Globus pallidus (tissue), 1 donor: ENCODE measurements at places on chromosomes 12 and 14.

DNA sequence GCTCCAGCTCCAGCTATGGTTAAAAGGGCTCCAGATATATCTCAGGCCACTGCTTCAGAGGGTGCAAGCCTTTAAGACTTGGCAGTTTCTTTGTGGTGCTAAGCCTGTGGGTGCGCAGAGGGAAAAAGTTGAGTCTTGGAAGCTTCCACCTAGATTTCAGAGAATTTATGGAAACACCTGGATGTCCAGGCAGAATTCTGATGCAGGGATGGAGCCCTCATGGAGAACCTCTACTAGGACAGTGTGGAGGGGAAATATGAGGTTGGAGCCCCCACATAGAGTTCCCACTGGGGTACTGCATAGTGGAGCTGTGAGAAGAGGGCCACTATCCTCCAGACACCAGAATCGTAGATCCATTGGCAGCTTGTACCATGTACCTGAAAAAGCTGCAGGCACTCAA lies 69.9 kb downstream of the SDR9C7 start:
- DNase-seq: no peak

DNA sequence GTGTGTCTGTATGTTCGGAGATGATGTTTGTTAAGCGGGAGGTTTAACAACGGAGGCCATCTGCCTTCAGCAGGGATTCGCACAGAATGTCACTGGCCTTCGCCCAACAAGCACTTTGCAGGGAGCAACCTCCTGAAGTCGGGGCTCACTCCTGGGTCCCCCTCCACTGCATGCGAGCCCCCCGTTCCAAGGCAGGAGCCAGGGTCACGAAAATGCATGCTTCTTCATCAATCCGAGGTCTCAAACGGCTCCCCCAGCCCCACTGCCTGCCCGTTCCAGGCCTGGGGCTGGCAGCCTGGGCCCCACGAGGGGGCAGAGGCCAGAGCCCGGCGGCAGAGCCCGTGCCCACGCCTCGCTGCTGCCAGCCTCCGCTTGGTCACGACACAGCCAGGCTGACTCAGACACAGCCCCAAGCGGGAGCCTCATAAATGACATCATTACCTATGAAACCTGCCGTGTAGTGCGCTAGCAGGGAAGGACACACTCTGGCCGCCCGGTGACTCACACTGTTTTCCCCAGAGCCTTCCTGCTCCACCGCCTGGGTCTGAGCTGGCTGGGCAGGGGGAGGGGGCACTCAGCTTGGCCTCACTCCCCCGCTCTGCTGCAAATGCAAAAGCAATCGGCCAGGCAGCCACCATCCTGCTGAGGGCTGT lies 169.5 kb upstream of the RTL1 start:
- DNase-seq: no peak

- peak; percentile 50 for DNase-seq
Measured at GRCh38 chr12:92208613-92209121, 63.0 kb upstream of the BTG1 start.

GRCh38 chr12:99529966-99530365 lies 117.6 kb upstream of the GARIN6 start:
- DNase-seq: no peak

GRCh38 chr14:68786491-68787091 lies 6.3 kb downstream of the ZFP36L1 start:
- peak; percentile 35 for DNase-seq

DNA sequence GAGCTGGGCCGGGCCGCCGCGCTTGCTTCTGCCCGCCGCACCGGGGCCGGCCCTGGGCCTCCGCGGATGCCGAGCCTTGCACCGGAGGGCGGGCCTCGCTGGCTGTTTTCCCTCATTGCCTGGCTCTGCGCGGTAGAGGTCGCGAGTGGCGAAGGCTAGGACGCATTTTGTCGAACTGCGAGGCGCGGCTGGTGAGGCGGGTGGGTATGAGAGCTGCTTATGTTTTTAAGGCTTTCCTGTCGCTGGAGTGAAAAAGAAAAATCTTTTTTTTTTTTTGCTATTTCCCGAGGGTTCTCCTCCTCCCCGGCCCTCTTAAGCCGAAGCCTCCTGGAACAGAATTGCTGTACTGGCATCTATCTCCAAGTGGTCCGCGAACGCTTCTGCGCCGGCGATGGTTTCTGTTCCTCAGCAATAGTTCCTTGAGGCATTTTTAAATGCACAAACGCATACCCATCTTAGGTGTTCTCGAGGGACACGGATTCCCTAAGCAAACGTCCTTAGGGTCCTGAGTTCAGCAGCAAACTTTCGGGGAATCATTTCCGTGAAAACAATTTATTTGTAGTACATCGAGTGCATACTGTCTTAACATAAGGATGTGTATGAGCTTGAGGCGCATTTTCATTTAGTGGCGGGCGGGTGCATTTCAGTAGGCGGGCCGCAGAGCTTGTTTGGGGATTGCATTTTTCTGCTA lies 631 bp downstream of the RESF1 start:
- DNase-seq: peak; percentile 70

DNA sequence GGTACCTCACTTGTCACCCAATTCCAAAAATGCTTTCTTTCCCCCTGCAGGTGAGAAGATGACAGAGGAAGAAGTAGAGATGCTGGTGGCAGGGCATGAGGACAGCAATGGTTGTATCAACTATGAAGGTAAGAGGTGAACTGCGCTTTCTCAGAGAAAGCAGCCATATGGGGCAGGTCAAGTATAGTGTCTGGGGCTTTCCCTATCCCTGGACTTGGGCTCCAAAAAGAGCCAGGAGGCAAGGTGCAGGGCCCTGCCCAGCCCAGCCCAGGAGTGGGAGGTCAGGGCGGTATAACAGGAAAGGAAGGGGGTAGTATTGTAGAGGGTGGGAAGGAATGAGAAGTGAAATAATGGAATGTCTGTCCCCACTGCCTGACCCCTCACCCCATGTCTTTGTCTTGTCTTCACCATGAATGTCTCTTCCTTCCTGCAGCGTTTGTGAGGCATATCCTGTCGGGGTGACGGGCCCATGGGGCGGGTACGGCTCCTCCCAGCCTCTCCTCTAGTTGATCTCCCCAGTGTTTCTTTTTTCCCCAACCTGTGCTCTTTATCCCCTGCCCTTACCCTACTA lies 2.1 kb downstream of the MYL6 start:
- DNase-seq: no peak

GRCh38 chr14:40354754-40355153 lies 922.5 kb upstream of the FBXO33 start:
- DNase-seq: no peak

- no peak for DNase-seq
Measured at GRCh38 chr12:76491292-76491691, 68.3 kb downstream of the OSBPL8 start.

GRCh38 chr14:40989260-40989659 lies 617.4 kb upstream of the LRFN5 start:
- no peak for DNase-seq

- DNase-seq: no peak
Measured at GRCh38 chr14:100523131-100523842, 63.9 kb downstream of the BEGAIN start.

DNA sequence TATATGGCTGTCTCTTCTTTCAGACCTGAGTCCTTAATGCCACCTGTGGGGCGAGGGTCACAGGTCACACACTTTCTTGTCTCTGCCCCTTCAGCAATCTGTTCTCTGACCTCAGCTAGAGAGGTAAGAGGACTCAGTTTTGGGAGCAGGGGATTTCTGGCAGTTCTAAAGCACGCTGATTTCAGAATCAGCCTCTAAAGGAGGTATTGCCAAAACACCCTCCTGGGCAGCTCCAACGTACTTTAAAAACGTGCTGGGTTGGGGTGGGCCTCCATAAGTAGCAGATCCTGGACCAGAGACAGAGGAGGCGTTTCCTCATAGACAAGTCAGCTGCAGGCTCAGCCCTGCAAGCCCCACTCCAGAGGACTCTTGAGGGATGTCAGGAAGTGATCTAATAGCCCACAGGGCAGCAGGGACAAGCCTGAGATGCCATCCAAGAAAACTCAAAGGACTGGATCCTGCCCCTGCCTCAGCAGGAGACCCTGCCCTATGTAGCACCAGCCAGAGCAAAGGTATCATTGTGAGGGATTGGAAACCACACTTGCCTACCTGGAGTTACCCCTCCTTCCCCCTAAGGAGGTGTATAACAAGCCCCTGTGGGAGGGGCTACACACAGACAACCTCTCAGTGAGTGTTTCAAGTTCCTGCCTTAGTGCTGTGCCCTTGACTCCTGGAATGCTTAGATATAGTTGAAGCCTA lies 8.5 kb downstream of the CTDSP2 start:
- no peak for DNase-seq

- no peak for DNase-seq
Measured at GRCh38 chr12:75760573-75761294, 249.3 kb upstream of the KRR1 start.

DNA sequence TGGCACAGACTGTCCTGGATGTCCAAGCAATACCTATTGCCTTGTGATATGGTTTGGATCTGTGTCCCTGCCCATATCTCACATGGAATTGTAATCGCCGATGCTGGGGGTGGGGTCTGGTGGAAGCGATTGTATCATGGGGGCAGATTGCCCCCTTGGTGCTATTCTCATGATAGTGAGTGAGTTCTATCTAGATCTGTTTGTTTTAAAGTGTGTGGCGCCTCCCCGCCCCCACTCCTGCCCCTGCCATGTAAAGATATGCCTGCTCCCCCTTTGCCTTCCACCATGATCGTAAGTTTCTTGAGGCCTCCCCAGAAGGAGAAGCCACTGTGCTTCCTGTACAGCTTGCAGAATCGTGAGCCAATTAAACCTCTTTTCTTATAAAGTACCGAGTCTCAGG lies 16.8 kb upstream of the LRRC10 start:
- DNase-seq: no peak

- DNase-seq: peak; percentile 37
Measured at GRCh38 chr12:83826112-83826511, 1086.5 kb downstream of the SLC6A15 start.

- peak; percentile 30 for DNase-seq
Measured at GRCh38 chr12:124566997-124567672, at the start of gene NCOR2. Gene NCOR2 (minus strand): TSS chr12:124567612. CDS start chr12:124495251, 72,361 bp downstream.

DNA sequence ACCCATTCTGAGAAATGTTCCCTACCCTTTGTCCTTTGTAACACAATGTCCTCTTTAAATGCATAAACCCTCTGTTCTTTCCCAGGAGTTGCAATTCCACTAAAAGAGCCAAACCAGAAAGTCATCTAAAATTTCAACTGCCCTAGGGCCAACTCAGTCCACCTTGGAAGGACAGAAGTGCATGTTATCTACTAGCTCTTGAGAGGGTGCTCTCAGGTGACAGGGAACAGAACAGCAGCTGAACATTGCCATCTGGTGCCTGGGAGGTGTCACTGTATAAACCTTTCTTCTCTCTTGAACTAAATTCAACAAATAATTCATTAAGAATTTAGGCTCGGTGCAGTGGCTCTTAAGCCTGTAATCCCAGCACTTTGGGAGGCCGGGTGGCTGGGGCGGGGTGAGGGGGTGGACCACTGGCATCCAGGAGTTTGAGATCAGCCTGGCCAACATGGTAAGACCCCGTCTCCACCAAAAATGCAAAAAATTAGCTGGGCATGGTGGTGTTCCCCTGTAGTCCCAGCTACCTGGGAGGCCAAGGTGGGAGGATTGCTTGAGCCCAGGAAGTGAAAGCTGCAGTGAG lies 10.3 kb upstream of the FERMT2 start:
- DNase-seq: peak; percentile 68

DNA sequence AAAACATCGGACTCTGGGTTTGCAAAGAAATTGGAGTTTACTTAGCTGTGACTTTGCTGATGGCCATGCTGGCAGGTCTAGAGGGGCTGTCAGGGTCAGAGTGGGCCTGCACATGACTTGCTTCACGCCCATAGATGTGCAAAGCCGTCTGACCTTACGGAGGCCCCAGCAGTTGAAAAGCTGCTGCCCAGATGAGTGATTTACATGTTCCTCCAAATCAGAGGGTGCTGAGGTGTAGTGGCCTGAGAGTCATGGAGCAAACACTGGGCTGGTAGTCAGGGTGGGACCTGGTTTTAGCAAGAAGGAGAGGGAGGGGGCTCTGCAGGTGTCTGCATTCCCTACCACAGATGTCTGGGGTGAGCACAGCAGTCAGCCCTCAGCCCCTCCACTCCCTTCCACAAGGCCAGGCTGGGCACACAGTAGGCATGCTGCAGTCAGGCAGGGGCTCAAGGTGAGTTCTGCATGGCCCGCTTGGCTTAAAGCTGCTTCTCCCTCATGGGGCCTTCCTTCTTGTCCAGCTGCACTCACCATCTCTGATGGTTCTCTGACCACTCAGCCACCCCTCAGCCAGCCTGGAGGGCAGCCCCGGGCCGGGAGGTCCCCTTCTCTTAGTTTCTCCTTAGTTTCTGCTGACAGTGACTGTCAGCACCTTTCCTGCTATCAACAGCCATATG lies 34.2 kb upstream of the EML1 start:
- no peak for DNase-seq

GRCh38 chr12:69657376-69658137 lies 41.5 kb downstream of the BEST3 start:
- no peak for DNase-seq

- DNase-seq: no peak
Measured at GRCh38 chr14:92945544-92945943, 22.6 kb downstream of the CHGA start.

DNA sequence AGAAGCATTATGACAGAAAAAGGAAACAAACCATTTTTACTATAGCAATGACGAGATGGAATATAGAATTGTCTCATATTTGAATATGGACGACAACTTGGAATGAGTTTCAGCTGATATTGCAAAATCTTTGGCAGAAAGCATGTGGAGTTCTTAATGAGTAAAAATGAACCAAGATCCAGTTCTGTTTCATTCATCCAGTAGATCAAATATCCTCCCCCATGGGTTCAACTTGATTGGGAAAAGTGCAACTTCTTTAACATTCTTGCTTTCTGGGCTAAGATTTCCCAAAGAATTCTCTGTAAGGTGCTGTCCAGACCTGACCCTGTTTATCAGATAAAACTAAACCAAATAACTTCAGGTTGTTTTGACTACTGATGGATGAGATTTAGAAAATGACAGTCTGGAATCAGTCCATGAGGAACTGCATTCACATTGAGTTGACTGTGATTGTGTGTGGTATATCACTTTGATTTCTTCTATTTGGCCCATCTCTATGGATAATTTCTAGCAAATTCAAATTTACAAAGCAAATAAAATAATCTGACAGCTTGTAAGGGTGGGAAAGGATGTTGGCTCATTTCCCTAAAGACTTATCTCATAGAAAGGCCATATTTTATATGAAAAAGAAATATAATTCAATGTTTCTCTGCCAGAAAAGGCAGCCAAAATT lies 267.4 kb downstream of the ADAMTS20 start:
- DNase-seq: no peak

DNA sequence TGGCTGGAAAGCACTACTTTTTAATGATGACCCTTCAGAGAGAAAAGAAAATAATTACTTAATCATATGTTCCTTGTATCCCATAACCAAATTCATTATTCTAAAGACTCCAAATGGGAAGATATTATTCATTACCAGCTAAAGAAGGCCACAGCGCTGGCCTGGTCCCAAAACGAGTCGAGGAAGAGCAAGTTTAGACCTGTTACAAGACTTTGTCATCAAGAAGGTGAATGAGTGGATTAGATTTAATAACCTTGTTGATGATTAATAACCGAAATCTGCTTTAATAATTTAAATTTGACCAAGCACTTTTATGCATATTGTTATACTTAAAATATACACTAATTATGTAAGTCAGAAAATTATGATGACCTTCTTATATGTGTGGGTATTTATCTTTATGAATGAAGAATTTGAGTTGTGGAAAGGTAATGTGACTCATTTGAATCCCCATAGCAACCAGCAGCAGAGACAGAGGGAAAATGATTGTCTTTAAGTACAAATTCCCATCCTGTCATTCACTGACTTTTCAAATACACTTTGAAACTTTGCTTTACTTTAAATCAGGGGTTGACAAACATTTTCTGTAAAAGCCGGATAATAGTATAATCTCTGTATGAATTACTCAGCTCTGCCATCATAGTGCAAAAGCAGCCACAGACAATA lies 200.3 kb upstream of the NPAS3 start:
- DNase-seq: no peak

GRCh38 chr14:19823765-19824164 lies 20.2 kb downstream of the OR4N2 start:
- DNase-seq: no peak
